Activated T-helper 1 cell treated with anti-CD3 and anti-CD28 coated beads, Interleukin-2, amount 50 U/mL, for 16 hours (primary cell): ENCODE measurements at places on chromosomes 7 and 10.

- DNase-seq: no peak
Measured at GRCh38 chr10:65183236-65183635, 1662.0 kb downstream of the REEP3 start.

DNA sequence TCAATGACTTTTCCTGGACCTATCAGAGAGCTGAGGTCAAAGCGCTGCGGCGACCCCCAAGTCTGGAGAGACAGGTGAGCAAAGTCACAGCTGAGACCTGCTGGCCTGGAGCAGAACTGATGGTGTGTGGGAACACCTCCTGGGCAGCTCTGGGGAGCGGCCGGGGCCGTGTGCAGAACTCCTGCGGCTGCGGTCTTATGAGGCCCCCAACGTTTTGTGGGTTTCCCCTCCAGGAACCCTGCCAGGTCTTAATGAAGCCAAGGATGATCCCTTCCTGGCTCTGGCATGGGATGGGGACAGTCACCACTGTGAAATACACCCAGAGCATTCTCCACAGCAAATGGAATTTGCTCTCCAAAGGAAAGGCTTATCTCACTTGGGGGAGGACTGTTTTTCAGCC lies 26.1 kb downstream of the DPYSL4 start:
- DNase-seq: no peak

DNA sequence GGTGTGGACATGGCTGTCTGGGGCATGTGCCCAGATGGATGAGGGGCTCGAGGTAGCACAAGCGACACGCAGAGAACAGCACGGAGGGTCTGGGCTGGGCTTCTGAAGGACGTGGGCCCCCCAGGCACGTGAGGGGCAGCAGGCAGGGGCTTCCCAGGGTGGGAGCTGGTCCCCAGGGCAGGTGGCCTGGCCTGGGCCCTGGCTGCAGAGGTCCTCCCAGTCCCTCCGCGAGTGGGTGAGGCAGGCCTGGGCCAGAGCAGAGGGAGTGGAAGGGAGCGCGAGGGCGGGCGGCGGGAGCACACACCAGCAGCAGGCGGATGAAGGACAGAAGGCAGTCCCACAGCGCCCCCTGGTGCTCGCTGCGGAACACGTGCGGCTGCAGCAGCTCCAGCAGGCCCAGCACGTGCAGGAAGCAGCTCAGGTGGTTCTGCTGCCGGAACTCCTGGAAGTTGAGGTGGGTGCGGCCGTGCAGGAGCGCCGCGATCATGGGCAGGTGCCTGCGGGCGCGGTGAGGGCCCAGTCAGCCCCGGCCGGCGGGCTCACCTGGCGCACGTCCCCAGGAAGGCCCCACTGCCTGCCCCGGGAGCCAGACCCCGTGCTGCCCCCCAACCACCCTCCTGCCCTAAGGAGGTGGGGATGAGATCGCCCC lies 14.7 kb upstream of the MICALL2 start:
- peak; percentile 80 for DNase-seq

DNA sequence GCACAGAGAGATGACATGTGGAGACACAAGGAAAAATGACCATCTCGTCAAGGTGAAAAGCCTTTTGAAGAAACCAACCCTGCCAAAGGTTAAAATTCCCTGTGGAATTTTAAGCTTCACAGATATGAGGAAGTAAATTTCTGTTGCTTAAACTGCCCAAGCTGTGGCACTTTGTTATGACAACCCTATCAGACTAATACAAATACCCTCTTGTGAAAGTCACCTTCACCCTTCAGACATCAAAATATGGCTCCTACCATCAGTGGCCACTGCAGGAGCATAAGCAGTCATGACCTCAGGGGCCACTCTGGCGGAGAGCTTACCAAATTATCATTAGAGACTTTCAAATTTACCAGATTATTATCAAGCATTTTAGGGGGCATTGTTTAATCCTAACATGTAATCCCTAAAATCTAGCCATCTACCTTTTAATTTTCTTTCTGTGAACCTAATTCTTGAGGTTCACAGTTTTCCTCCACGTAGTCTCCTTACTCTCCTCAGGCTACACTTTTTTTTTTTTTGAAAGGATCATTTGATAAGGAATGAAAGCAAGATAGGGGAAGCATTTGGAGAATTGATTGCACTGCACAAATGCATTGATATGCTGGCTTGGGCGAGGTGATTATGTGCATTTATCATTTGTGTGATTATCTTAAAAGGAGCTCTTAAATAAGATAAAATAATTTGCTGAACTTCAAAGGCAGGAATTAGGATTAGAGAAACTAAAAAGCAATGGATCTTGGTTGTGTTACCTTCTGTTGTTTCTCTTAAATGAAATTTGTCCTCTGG lies 90.3 kb downstream of the TMEM168 start:
- no peak for DNase-seq

DNA sequence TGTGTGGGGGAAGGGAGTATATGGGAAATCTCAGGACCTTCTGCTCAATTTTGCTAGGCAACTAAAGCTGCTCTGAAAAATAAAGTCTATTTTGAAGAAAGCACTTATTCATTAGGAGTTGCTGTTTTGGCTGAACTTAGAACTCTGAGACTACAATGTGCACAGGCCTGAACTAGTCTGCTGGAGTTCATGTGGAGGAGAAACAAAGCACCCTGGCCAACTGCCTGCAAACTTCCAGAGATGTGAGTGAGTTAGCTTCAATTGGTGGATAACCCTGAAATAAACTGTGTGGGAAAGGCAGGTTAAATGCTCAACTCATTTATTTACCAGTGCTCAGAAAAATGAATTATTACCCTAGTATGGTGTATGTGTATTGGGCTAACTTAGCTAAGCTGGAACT lies 17.3 kb upstream of the FAM241B start:
- no peak for DNase-seq

- DNase-seq: no peak
Measured at GRCh38 chr7:119999738-120000475, 273.1 kb upstream of the KCND2 start.

GRCh38 chr10:104938031-104938430 lies 296.9 kb downstream of the SORCS3 start:
- no peak for DNase-seq

- no peak for DNase-seq
Measured at GRCh38 chr7:39810710-39811109, 139.3 kb upstream of the CDK13 start.

DNA sequence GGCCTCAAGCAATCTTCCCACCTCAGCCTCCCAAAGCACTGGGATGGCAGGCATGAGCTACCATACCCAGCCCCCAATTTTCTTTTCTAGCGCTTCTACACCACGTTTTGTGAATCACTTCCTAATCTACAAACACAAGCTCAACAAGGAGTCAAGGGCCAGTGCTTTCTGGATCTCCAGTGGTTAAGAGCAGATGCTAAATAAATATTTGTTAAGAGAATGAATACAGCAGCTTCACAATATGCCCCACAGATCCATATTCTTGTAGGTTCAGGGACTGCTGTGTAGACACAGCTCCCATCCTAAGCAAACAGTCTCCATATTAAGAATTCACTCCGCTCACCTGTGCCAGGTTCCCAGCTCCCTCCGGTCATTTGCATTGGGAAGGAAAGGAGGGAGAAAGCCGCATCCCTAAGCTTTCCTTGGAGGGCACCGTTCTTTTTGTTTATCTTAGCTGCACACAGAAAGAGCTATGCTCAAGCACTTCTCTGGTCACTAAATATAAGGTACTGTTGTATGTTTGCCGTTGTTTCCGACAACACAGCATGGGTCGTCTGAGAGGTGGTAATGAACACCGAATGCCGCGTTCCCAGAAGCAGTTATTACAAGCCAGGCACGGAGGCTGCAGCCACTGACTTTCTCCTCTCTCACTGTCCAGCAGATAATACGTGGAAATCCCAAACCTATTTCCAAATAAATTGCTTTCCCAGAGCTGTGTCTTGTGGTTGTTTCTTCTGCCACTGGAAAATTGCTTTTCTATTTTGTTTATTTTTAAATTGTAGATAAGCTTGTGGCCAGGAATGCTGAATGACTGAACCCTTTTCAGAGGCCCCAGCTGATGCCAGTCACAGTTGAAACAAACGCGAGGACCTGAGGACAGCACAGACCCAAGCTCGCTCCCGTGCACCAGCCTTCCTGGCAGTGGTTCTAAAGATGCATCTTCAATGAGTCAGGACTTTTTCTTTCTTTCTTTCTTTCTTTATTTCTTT lies 217.1 kb downstream of the PRPF18 start:
- no peak for DNase-seq

DNA sequence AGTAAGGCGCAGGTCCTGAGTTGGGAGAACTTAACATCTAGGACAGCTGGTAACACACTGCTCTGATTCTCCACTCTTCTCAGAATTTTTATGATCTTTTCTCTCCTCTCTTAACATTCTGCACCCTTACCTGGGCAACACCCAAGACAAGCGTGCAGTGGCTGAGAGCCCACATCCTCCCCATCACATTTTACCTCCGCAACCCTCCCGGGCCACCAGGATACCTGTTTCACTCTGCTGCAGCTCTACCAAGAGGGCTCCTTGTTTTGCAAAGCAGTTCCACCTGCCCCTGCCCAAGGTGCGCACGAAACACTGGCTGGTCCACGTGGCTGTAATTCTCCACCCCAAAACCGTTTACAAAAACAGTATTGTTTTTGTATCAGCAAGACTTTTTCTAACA lies 81.5 kb downstream of the ITIH5 start:
- DNase-seq: no peak

DNA sequence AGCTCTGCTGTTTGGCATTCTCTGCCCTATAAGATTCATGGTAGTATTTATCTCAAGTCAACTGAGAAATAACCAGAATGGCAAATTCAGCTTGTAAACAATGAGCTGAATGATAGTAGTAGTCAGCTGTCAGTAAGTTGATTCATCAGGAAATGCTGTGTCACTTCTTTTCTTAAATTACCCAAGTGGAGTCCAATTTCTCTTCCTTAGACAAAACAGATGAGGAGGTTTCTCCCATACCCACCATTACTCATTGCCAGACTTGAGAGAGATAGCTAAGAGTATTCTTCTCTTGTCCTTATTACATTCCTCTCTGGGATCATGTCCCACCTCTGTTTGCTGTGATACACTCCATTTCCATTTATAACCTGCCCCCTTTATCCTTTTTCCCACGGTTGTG lies 159.8 kb upstream of the STEAP1 start:
- no peak for DNase-seq

- no peak for DNase-seq
Measured at GRCh38 chr10:60649485-60650377, 128.5 kb upstream of the CDK1 start.

DNA sequence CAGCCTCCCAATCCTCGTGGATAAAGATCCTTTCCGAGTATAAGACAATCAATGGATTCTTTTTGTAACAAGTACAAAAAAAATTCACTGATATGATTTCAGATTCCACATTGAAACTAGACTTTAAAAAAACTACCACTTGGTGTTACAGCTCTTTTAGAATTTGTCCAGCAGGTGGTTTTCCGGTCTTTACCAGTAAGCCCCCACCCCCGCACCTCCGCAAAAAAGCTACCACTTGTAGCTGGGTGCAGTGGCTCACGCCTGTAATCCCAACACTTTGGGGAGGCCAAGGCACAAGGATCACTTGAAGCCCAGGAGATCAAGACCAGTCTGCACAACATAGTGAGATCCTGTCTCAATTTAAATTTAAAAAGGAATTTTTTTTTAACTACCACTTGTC lies 19.8 kb downstream of the IGF2BP3 start:
- no peak for DNase-seq

- no peak for DNase-seq
Measured at GRCh38 chr10:86961481-86962091, 3.2 kb downstream of the SNCG start.

GRCh38 chr7:133674079-133674763 lies 421.3 kb downstream of the EXOC4 start:
- DNase-seq: no peak

DNA sequence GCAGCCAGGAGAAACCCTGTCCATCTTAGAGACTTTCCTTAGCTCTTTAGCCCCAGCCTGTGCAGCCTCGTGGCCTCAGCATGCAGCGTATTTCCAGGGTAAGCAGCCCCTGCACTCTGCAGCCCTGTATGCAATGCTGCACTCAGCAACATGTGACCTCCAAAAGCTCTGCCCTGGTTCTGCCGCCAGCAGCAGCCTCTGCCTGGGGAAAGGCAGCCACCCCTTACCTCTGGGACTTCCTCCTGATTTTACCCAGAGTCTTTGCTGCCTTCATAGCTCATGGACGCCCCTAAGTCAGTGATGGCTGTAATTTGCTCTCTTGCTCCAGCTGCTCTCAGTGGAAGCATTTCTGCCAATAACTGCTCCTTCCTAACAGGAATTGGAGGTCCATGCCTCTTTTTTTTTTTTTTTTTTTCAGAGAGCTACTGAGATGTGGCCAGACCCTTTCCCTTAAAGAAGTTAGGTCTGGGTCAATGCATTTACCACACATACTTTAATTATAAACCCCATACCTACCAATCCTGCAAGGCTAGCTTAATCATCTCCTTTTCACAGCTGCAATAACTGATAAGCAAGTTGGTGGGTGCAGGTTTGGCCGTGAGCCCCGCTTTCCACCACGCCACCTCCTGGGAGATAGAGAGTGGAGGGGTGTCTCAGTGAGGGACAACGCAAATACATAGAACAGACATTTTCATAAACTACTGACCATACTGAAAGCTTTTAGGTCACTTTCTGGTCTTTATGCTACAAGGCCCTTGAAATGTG lies 71.7 kb downstream of the RAMP3 start:
- no peak for DNase-seq

DNA sequence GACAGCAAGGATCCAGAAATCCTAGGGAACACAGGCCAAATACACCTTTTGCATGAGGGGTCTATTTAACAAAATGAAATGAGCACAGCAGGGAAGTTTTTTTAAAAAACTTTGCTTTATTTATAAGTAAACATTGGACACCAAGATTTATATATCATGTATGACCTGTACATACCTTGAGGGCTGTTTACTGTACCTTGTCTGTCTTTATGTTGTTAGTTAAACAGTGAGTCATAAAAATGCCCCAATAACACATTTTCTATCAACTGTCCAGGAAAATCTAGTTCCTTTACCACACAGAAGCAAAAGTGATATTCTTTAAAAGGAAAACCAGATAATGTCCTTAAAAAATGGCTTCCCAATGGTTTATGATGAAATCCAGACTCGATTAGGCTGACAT lies 45.1 kb upstream of the AGR3 start:
- no peak for DNase-seq

- DNase-seq: no peak
Measured at GRCh38 chr7:107614425-107614824, 34.4 kb downstream of the BCAP29 start.

DNA sequence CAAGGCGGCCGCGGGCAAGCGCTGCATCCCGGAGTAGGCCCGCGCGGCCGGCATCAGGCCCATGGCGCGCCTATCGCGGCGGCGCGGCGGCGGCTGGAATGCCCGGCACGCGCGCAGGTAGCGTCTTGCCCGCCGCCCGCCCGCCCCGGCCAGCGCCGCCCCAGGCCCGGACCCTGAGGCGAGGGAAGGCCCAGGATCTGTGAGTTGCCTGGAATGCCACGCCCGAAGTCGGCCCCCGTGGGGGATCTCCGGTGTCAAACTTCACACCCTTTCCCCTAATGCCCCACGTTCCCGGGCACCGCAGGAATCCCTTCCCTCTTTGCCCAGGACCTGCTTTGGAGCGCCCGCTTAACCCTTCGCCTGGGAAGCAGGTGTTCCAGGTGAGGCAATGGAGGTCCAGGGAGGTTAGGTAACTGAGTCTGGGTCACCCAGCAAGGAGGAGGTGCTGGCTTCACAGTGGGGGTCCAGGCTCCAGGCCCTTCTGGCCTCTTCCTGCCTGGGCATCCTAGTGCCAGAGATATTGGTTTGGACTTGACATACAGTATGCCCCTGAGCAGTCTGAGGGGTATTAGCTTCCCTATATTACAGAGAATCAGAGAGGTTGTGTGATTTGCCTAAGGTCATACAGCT lies 138.1 kb downstream of the ARHGAP22 start:
- DNase-seq: no peak
